ENCODE measurements at places on chromosomes 12 and 14.

DNA sequence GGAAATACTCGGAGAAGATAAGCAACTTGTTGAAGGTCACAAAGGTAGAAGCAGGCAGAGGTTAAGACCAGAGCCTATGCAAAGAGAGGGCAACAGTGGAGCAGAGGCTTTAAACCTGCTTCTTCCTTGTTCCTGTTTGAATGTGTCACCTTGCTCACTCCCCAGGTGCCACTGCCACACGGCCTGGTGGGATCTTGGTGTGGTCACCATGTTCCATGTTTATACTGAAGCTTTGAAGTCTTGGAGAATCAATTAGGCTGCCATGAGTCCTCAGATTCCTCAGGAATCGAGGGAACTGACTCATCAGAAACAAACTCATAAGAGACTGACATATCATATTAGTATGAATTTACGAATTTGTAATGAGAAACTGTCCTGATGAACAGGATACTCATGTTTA, 46.8 kb downstream of the IQSEC3 start:
- DNase-seq: no peak

DNA sequence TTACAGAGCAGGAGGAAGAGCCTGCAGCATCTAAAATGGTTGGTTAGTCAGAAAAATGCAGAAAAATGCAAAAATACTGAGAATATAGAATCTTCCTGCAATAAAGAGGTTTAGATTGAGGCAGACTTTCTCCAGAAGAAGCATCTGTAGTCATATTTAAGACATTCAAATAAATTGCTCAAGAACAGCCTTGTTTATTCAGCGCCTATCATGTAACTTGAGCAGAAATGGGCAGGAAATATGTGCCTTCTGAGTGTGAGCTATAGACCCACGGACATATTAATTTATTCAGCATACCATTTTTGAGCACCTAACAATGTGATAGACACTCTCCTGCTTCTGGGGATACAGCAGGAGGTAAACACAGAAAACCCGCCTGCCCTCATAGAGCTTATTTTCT, 102.0 kb upstream of the HIF1A start:
- DNase-seq: no peak

- DNase-seq: no peak
Measured at GRCh38 chr14:74301594-74302151, 1.1 kb downstream of the ABCD4 start.

DNA sequence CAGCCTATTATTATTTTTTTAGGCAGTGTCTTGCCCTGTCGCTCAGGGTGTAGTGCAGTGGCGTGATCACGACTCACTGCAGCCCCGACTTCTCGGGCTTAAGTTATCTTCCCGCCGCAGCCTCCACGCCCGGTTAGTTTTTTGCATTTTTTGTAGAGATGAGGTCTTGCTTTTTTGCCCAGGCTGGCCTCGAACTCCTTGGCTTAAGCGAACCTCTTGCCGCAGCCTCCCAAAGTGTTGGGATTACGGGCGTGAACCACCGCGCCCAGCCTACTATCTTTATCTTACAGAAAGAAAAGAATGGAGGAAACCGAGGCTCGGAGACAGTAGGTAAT, 507 bp upstream of the PTPN11 start:
- no peak for DNase-seq

DNA sequence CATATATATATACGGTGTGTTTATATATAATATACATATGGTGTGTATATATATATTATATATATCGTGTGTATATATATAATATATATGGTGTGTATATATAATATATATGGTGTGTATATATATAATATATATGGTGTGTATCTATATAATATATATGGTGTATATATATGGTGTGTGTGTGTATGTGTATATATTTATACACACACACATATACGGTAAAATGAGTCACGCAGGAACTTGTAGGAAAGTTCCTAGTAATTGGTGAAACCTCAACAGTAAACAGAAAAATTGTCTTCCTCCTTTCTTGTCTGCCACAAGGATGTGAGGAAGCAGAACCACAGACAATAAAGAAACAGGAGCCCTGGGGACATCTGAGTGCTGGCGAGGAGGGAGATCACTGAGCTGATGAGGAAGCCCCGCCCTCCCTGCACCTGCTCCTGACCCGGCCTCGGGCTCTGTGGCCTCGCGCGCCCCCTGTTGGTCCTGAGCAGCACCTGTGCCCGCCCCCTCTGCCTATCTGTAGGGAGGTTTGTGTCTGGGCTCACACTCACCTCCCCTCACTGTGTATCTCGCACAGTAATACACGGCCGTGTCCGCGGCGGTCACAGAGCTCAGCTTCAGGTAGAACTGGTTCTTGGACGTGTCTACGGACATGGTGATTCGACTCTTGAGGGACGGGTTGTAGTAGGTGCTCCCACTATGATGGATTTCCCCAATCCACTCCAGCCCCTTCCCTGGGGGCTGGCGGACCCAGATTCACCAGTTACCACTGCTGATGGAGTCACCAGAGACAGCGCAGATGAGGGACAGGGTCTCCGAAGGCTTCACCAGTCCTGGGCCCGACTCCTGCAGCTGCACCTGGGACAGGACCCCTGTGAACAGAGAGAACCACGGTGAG, 1079.4 kb downstream of the TMEM121 start:
- no peak for DNase-seq

Data from cardiac fibroblast (primary cell).